T-helper 22 cell (primary cell): ENCODE measurements at places on chromosomes 1 and 21.

GRCh38 chr1:200042119-200042551 lies 14.6 kb downstream of the NR5A2 start:
- DNase-seq: no peak

- DNase-seq: no peak
Observed at GRCh38 chr1:24967962-24968361, 37.9 kb upstream of the RUNX3 start.

DNA sequence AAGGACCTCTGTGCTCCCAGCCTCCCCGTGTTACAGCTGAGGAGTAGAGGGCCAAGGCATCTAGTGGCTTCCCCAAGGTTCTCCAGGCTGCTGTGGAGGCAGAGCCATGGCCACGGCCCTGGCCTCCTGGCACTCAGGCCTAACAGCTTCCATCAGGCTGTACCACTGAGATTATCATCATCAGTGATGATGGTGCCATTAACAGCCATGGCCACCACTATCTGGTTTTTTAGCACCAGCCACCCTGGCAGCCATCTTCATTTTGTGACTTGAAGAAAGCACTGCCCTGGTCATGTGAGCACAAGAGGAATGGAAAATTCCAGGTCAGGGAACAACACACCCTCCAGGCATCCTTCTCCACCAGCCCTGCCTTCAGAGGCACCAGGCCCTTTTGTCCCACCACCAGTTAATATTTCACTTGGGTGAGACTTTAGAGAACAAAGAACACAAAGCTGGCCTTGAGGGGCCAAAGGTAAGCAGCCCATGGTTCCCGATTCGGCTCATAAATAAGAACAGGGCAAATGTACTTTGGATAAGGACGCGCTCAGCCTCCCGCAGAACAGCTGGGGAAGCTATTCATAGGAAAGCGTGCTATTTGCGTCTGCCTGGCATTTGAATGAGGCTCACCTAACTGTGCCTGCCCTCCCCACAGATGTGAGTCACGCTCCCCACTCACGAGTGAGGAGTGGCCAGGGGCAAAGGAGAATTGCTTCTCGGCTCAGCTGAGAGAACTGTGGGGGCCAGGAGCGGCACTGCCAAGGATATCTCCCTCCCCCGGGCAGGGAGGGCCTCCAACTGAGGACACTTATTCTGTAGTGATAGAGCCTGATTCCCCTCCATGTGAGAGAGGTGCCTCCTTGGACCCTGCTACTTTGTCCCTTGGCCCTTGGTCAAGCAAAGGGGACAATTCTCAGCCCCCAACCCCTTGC lies 95.6 kb downstream of the CD58 start:
- no peak for DNase-seq

- DNase-seq: no peak
Observed at GRCh38 chr1:2050793-2051682, 827 bp downstream of the PRKCZ start.

GRCh38 chr21:30206551-30207251 lies 9.2 kb downstream of the CLDN8 start:
- no peak for DNase-seq

DNA sequence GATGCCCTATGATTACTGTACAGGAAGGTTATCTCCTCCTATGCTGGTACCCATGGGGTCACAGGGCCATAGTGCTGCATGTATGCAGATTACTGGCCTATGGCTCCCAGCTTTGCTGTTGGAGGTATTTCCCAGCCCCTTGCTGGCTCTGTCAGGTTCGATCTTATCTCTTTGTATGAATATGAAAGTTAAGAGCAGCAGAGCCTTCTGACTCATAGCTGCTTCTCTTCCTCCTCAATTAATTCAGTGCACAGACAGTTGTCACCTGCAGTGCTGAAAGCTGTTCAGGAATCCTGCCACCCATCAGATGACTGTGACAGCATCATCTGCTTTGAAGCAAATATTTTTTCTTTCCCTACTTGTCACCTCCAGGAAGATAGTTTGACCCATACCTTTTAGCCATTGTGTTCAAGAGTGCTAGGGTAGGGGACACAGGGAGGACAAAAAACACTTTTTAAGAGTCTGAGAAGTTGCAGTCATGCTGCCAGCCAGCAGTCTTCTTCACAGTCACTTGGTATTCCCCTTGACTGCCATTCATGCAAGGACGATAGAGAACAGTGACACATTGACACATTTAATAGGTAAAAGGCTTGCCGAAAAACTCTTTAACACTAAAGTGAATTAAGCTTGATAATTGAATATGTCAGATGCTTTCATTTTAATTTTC lies 73.1 kb downstream of the KIF1B start:
- no peak for DNase-seq

DNA sequence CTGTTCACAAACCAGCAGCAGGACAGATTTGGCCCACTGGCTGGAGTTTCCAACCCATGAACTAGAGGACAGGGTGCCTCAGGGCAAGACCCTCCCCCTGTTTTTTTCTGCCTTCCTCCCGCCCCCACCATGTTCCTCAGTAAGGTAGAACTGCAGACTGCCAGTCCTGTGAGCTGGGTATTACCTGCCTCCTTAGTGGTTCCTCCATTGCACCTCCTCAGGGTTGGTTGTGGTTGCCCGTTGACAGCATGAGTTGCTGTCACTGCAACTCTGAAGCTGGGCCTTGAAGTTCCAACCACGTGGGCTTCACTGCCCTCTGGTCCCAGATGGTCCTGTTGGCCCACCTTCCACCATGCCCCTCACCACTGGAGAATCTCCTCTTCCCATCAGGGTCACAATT lies 28.8 kb downstream of the TENT5C start:
- no peak for DNase-seq

DNA sequence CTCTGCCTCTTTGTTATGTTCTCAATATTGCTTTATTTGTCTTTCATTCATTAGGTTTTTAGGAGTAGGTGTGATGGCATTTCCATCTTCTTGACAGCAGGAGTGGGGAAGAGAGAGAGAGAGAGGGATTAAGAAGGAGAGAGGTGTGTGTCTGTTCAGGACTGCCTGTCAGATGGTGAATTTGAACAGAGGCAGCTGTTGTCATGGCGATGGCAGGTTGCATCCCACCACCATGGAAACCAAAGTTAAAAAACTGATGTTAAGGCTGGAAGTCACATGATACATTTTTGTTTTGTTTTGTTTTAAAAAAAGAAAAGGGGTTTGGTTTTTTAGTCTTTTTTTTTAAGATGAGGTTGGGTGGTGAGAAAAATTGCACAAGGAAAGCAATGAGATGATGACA lies 18.3 kb downstream of the CACNA1E start:
- no peak for DNase-seq

DNA sequence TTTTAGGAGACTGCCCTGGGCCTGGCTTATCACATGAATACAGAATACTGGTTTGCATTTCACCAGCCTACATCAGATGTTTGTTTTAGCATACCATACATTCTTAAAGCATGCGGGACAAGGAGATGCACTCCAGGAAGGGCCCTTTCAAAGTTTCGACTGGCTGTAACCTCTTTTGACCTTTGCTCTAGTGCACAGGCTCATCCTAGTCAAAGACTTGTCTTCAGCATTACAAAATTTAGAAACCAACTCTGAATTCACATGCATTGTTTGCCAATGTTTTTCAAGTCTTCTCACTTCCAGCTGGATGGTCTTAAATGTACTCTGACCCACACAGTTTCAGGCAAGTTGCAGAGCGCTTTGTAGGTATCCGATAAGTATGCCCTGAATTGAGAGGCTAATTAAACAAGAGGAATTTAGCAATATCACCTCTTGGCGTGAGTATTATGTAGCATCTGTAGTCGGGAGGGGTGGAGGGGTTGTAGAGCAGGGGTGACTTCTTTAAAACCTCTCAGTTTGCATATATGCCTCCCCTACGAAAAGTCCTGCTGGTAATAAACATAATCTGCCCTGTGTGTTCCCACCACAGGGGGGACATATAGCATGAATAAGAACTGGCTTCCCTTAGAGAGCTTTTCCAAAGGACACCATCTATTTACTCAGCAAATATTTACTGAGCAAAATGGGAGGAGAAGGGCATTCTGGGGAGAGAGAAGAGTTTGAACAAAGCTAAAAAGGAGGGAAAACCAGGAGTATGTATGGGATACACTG lies 24.4 kb upstream of the AHCYL1 start:
- DNase-seq: no peak

- no peak for DNase-seq
Observed at GRCh38 chr1:82836973-82837680, 1036.4 kb downstream of the ADGRL2 start.

GRCh38 chr1:84166797-84167196 lies 22.7 kb downstream of the PRKACB start:
- no peak for DNase-seq

GRCh38 chr1:217332431-217333065 lies 298.3 kb downstream of the GPATCH2 start:
- DNase-seq: no peak

GRCh38 chr1:22416555-22417454 lies 34.8 kb upstream of the ZBTB40 start:
- peak; percentile 27 for DNase-seq

- DNase-seq: no peak
Observed at GRCh38 chr1:245485996-245486395, 331.2 kb downstream of the KIF26B start.

GRCh38 chr1:113770031-113770430 lies 10.7 kb upstream of the PHTF1 start:
- no peak for DNase-seq

DNA sequence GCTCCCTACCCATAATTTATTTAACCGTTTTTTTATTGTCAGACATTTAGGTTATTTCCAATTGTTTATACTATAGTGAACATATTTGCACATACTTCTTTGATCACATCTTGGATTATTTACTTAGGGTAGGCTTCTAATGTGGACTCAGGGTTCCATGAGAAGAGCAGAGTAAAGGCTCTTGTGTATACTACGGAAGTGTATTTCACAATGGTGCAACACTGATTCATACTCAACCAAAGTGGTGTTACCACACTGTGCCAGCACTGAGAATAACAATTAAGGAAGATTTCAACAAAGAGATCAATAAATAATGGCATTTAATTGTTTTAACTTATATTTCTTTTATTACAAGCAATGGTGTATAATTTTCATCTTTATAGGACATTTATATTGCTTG lies 251.2 kb downstream of the ZNF326 start:
- no peak for DNase-seq

GRCh38 chr1:91790392-91790791 lies 95.6 kb downstream of the TGFBR3 start:
- no peak for DNase-seq

- no peak for DNase-seq
Observed at GRCh38 chr1:235639226-235640205, 10.1 kb downstream of the GNG4 start.

DNA sequence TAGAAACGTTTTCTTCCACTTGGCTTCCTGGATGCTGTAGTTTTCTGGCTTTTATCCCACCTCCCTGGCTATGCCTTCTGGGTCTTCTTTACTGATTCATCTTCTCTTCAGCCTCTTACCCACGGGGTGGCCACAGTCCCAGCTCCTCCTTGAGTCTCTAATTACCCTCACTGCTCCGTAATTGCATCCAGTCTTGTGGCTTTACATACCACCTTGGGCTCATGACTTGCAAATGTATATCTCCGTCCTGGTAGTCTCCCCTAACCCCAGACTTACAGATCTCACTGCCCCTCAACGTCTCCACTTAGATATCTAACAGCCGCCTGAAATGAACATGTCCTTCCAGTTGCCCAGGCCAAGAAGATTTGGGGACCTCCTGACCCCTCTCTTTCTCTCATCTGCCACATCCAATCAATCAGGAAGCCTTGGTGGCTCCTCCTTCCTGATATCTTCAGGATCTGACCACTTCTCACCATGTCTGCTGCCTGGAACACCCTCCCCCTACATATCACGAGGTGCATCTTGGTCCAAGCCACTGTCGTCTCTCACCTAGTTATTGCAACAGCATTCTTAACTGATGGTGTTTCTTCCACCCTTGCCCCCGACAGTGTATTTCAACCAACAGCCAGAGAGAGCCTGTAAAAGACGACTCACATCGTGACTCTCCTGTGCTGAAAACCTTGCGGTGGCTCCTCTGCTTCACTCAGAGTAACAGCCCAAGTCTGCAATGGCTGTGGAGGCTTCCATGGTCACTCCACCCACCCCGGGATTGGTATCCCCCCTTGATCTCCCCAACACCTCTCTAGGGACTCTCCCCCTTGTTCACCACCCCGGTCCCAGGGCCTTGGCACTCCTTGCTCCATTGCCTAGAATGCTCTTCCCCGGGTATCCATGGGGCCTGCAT lies 219.0 kb upstream of the POU3F1 start:
- DNase-seq: no peak

DNA sequence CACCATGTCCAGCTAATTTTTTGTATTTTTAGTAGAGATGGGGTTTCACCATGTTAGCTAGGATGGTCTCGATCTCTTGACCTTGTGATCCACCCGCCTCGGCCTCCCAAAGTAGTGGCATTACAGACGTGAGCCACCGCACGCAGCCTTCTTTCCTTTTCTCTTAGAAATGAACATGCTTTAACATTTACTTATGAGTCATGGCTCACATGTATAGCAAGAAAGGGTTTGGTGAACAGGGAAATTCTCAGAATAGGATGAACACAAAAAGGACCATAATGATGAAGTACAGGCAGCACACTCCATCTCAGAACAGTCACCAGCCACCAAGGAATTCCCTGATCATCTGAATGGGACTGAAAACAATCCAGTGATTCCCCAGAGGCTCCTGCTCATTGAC lies 9.4 kb upstream of the VAMP4 start:
- DNase-seq: no peak

DNA sequence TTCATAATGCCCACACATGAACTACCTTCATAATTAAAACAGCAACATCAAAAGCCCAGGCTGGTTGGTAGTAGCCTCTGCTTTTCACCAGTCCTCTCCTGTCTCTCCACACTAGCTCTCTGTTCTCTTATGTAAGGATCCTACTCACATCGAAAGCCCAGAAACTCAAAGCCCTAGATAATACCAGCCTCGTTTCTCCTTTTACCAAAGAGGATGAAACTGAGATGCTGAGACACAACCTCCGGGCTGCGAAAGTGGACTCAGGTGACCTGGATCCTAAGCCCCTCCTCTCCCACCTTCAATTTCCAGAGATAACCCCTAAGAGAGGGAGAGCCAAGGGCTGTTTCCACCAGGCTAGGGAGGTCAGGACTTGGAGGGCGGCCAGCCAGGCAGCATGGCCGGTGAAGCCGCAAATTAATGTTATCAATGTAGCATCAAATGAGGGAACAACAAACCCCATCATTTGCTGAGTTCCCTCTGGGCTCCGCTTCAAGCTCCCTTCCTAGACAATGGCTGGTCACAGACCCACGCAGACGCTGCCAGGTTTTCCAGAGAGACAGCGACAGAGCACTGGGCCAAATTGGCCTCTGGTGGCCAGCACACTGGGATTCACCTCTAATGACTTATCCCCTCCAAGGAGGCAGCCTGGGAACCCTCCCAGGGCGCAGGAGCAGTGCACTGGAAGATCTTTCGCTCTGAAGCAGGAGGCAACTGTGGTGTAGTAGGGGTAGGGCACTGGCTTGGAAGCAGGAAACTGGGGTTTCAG lies 20.7 kb upstream of the STMN1 start:
- no peak for DNase-seq

- DNase-seq: no peak
Observed at GRCh38 chr1:202306535-202307345, 35.0 kb downstream of the UBE2T start.

DNA sequence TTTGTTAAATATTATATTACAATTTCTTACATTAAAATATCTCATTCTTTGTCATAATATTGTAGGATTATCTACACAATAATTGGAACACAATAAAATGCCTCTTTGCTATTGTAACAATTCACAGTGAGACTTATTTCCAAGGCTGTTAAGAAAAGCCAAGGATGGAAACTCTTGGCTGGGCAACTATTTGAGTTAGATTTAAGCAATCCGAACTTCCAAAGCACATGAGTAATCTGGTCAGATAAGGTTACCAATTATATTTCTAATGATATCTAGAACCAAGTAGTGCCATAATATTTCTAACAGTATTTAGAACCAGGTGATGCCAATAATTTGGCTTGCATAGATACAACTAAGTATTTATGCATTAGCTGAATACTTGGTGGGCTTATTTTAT lies 154.7 kb upstream of the KCNK2 start:
- no peak for DNase-seq
